Activated CD4-positive, alpha-beta memory T cell treated with anti-CD3 and anti-CD28 coated beads for 36 hours (primary cell): ENCODE measurements at places on chromosomes 7 and 10. TPM values are rescaled to one million over a fixed set of nuclear protein-coding genes. Genes with fewer than 3 reads are reported as not detected.

Gene ZNF365
- total RNA-seq = 1.4 TPM

Gene FERD3L
- not detected for total RNA-seq

Gene COBL
- total RNA-seq = not detected

Gene DCLRE1C
- 18.3 TPM for total RNA-seq

Gene SLC26A3
- total RNA-seq = not detected

Gene TMEM72
- total RNA-seq = not detected

Gene OPN4
- not detected for total RNA-seq

Gene C10orf105
- 0.76 TPM for total RNA-seq

Gene FOXI2
- not detected for total RNA-seq

Gene TMEM178B
- 0.58 TPM for total RNA-seq

- no peak for DNase-seq
Observed at GRCh38 chr7:73919694-73920375, 58.9 kb downstream of the TMEM270 start.

DNA sequence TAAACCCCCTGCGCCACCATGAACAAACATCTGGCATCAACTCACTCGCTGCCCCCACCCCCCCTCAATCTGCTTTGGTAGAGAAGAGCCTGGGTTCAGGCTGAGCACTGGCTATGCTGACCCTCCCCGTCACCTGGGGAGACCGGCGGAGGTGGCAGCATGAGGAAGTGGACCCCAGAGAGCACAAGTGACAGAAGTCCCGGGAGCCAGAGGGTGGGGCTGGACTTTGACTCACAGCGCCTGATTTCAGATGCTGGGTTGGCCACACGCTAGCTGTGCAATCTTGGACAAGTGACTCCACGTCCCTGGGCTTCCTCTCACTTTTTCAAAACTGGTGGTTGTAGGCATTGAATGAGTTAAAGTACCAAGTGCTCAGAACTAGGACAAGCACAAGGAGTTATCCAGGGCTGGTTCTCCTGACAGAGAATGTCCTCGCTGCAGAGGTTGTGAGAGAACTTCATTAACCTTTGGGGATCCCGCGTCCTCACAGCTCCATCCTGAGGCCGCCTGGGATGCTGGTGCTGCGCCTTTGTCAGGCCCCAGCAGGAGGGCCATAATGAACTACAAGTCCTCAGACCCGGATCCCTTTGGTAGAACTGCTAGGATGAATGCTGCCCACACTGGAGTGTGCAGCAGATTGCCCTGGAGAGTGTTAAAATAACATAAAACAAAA is 48.8 kb upstream of the RASGEF1A start:
- no peak for DNase-seq

GRCh38 chr10:81570349-81570748 is 304.6 kb upstream of the NRG3 start:
- DNase-seq = no peak

GRCh38 chr10:18607503-18608378 is 43.6 kb downstream of the NSUN6 start:
- no peak for DNase-seq

DNA sequence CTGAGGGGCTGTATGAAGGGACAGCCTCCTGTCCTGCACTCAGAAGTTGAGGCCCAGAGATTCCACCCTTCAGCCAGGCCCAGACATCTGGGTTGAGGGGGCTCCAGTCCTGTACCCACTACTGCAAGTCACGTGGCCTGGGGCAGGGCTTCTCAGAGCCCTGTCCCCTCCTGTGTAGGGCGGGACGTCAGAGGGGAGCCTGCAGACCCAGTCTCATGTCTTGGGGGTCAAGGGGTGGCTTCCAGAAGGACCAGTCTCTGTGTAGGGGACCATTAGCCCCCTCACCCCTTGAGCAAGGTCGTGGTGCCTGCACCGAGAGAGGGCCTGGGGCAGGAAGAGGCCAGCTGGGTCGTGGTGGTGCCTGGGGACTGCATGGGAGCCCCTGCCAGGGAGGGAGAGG is 593 bp upstream of the PILRA start:
- DNase-seq = no peak

GRCh38 chr10:133161486-133162109 is 1.6 kb downstream of the KNDC1 start:
- no peak for DNase-seq

DNA sequence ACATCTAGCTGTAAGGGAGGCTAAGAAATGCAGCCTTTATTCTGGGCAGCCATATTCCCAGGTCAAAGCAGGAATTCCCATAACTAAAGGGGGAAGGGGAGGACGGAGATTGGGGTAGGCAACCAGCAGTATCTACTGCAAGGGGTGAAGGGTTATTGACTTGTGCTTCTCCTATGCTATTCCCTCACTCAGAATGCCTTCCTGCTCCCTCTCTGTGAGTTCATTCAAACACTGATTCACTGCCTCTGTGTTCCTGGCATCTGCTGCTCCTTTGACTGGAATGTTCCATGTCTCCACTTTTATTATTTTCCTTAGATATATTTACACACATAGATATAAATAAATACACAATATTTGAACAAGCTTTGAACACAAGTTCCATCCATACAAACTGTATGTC is 11.1 kb downstream of the HTR7 start:
- DNase-seq = no peak

GRCh38 chr7:47470567-47471357 is 111.1 kb downstream of the TNS3 start:
- DNase-seq = no peak

GRCh38 chr10:9824631-9825071 is 1193.0 kb upstream of the CELF2 start:
- DNase-seq = no peak

DNA sequence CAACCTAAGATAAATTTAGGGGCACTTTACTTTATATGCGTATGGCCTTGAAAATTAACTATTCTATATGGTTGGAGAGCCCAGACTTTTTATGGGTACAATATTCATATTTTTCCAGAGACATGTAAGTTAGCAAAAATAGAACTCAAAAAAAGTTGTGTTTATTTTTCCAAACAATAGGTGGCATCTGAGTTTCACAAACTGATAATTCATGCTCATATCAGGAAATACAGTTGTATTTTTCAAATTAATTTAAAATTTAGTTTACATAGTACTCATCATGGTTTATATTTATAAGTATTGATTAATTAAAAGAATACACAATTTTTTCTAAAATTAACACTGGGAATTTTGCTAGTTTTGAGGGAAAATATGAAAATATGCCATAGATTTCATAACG is 34.6 kb downstream of the ANKRD7 start:
- DNase-seq = no peak

- no peak for DNase-seq
Observed at GRCh38 chr10:88045656-88046415, 182.4 kb downstream of the PTEN start.

- no peak for DNase-seq
Observed at GRCh38 chr10:71281646-71282322, 37.3 kb upstream of the SLC29A3 start.

- DNase-seq = no peak
Observed at GRCh38 chr10:71058308-71058707, 154.1 kb upstream of the UNC5B start.

GRCh38 chr10:100009793-100010676 is at the start of gene DNMBP:
DNMBP (minus strand) TSS chr10:100009947; CDS start chr10:99972124, 37,823 bp downstream.
- peak; percentile 86 for DNase-seq

DNA sequence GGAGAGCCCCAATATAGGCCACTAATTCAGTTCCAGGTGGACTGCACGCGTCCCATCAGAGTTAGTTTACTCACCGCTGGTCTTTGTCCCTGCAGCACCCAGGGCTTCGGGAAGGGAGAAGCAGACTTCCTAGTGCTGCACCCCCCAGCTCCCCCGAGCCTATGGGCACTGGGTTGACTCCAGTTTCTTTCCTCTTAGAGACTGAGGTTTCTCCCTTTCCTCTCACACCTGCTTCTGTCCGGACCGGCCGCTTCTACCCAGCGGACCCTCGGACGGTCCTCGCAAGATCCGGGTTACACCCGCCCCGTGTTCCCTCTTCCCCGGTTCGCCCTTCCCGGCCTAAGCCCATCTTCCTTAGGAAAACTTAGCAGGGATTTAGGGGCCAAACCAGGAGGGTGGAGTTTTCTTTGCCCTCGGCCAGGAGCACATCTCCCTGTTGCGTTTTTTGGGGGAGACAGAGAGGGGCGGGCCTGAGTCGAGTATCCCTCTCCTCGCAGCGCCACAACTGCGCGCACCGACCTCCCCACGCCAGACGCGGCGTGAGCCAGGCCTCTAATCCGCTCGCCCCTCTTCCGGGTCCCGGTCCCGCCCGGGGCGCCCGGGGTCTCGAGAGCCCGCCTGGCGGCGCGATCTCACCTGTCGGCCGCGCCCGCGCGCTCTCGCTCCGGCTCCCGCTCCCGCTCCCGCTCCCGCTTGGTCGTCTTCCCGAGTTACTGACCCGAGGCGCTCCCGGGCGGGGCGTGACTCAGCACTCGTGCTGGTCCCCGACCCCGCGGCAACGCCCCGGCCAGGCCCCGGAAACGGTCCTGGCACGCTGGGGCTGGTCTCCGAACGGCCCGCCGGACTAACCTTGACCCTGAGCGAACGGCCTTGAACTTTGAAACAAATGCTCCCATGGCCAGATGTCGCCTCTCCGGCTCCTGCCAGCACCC is at the start of gene AIFM2:
Gene AIFM2 (minus strand): TSS at position 728 of the 932 bp plus-strand sequence. CDS start 8,741 bp downstream, outside the sequence.
- peak; percentile 54 for DNase-seq

GRCh38 chr7:132328047-132328620 is 248.1 kb downstream of the PLXNA4 start:
- no peak for DNase-seq

DNA sequence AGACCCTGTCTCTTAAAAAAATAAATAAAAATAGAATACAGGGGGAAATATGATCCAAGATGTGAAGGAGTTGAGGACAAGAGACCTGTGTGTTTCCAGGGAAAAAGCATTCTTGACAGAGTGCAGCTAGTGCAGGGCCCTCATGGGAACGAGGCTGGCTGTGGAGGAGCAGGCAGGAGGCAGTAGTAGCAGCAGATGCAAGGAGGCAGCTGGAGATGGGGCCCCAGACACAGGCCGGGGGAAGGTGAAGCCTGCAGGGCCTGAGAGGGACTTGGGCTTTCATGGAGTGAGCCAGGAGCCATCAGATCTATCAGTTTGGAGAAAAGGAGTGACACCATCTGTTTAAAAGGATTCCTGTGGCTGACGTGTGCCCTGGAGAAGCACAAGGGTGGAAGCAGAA is 71.4 kb upstream of the ZNF438 start:
- no peak for DNase-seq

DNA sequence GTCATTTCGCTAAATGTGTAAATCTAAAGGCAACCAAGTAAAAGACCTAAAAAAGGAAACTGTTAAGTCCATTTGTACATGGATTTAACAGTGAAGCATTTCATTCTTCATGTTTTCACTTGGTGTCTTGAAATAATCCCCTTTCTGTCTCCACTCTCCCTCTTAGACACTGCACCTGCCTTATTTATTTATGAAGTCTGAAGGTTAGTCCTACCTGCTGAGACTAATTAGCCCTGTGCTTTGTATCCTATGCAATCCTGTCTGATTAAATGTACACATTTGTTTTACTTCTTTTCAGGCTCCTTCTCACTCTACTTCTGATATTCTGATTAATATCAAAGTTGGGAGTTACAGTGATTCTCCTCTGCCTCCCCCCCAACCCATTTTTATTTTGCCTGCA is 1.9 kb upstream of the TCF7L2 start:
- no peak for DNase-seq

- DNase-seq = no peak
Observed at GRCh38 chr7:144606261-144606660, 202.8 kb upstream of the NOBOX start.

DNA sequence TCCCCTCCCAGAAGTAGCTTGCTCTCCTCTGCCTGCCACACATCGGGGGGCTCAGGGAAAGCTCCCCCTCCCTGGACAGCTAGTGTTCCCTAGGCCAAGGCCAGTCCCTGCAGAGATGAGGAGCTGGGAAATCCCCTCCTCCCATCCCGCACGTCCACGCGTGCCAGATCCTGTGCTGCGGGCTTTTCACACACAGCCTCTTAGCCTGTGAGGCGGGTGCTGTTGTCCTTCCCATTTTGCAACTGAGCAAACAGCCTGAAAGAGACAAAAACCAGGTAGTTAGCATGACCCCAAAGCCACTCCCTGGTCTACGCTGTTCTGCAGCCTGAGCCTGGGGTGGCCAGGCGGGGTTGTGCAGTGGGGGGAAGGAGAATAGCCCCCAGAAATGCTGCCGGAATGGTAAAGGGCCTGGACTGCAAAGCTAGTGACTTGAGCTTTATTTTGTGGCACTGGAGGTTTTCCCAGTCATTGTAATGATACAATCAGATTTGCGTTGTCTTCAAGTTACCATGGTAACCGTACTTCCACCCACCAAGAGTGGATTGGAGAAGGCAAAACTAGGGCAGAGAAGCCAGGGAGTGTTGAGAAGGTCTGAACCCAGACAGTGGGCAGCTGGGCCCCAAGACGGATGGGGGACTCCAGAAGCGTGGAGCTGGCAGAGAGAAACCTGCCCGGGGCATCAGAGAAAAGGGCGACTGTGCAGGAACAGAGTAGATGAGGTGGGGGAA is 98.6 kb upstream of the KCTD7 start:
- DNase-seq = no peak

DNA sequence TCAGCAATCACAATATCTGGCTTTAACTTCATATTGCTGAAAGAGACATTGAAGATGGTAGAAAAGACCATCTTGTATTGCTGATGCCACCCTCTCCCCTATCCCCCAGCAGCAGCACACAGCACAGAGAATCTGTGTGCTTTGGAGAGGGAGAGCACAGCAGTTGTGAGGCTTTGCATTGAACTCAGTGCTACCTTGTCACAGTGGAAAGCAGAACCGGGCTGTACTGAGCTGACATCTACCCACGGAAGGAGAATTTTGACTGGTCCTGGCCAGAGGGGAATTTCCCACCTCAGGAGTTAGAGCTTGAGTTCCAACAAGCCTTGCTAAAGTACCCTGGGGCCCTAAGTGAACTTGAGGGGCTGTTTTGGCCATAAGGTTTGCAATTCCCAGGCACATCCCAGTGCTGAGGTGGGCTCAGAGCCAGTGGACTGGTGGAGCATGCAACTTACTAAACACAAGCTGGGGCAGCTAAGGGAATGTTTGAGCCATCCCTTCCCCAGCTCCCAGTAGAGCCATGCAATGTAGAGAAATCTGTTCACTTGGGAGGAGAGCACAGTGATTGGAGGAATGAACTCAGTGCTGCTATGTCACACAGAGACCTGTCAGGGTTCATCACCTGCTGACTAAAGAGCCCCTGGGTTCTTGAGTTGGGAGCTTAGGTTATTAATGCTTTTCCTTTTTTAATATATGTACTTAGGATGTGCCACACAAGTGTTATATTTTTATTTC is 62.1 kb downstream of the OR13A1 start:
- DNase-seq = peak; percentile 40
